ENCODE measurements at places on chromosomes 1 and 21. TPM values are rescaled to one million over a fixed set of nuclear protein-coding genes. Genes with fewer than 3 reads are reported as not detected.
A peak's percentile ranks its signal among the peaks of the same experiment; 100 is the strongest.

The LINGO4 gene
- not detected for polyA plus RNA-seq

The EXO5 gene
- 8.6 TPM for polyA plus RNA-seq

The SPATA1 gene
- 0.25 TPM for polyA plus RNA-seq

GRCh38 chr1:44688760-44689446, 14.4 kb downstream of the ARMH1 start:
- no peak for DNase-seq

GRCh38 chr1:167477986-167478385, 40.3 kb downstream of the CD247 start:
- DNase-seq: no peak

- DNase-seq: no peak
Observed at GRCh38 chr1:232962761-232963745, 12.6 kb downstream of the NTPCR start.

- DNase-seq: peak; percentile 49
Observed at GRCh38 chr1:173420330-173420806, 56.8 kb upstream of the PRDX6 start.

GRCh38 chr1:62407398-62408009, 29.3 kb upstream of the USP1 start:
- no peak for DNase-seq

- no peak for DNase-seq
Observed at GRCh38 chr21:37061926-37062592, 10.8 kb downstream of the PIGP start.

Data from keratinocyte (primary cell).